SK-N-SH (cell line): ENCODE measurements at places on chromosomes 5 and 9. TPM values are rescaled to one million over a fixed set of nuclear protein-coding genes. Genes with fewer than 3 reads are reported as not detected.
A peak's percentile ranks its signal among the peaks of the same experiment; 100 is the strongest.

DNA sequence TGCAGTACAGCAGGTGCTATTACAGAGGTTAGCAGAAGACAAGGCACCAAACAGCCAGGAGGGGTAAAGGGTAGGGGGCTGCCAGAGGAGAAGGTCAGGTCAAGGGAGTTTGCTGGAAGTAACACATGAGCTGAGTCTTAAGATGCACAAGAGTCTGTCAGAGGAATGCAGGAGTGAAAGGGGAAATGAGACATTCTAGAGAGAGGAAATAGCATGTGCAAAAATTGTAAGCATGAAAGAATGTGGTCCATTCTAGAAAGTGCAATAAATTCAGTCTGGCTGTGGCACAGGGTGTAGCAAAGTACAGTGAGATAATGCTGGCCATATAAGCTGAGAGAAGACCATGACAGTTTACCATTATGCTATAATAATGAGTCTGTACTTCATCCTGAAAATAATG, 6.6 kb downstream of the GOLGA1 start:
- H3K4me1 ChIP-seq = no peaks in the 10 kb centered on the region; the same call in none of the 2 replicates
- no peak overlapping the region for H3K4me3 ChIP-seq
- H3K27me3 ChIP-seq = no peaks in the 10 kb centered on the region
- H3K36me3 ChIP-seq = peaks cover 53% of the 10 kb centered on the region
- H3K27ac ChIP-seq = no peak overlapping the region
- DNase-seq = no peak

Gene KIF4B
- 0.02 and 0.03 TPM in 2 replicates for polyA plus RNA-seq

Gene LPAR1
- polyA plus RNA-seq = 9.4 and 12.3 TPM in 2 replicates

- no peak for DNase-seq
- H3K36me3 ChIP-seq = no peaks in the 10 kb centered on the region
- no peak overlapping the region for H3K4me3 ChIP-seq
- no peaks in the 10 kb centered on the region for H3K27me3 ChIP-seq
- no peaks in the 10 kb centered on the region for H3K4me1 ChIP-seq
- no peak overlapping the region for H3K27ac ChIP-seq
Observed at GRCh38 chr9:73182928-73183327, 31.3 kb downstream of the ANXA1 start.

DNA sequence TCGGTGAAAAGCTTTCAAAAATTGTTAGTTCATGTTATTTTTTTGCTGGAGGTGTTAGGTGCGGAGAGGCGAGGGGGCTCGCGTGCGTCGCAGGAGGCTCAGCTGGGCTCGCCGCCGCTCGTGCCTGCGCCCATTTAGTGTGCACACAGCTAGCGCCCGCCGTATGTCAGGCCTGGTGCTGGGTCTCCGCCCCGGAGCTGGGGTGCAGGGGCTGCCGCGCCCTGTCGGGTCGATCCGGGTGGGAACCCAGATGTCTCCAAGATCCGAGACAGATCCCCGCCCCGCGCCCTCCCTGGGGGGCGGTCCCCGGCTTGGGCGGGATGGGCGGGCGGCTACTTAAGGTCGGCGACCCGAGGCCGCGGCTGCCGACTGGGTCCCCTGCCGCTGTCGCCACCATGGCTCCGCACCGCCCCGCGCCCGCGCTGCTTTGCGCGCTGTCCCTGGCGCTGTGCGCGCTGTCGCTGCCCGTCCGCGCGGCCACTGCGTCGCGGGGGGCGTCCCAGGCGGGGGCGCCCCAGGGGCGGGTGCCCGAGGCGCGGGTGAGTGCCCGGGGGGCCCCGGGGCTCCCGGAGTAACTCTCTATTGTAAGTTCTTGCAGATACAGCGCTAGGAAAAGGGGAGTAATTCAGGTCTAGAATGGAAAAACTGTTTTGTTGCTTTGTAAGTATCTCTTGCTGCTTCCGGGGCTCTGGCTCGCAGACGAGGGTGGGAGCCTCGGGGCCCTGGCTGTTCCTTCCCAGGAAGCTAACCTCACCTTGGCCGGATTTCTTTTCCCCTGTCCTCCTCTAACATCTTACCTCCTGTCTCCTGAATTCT, 31.7 kb downstream of the GSN start:
- H3K4me3 ChIP-seq = peak overlapping the region; percentile 50
- no peak overlapping the region for H3K27ac ChIP-seq
- H3K27me3 ChIP-seq = no peaks in the 10 kb centered on the region
- H3K36me3 ChIP-seq = no peaks in the 10 kb centered on the region
- H3K4me1 ChIP-seq = no peaks in the 10 kb centered on the region; the same call in 1 of the 2 replicates

Gene PCDHGA12
- 0.03 and 0.05 TPM in 2 replicates for polyA plus RNA-seq

Gene OSTF1
- 9.5 and 12.2 TPM in 2 replicates for polyA plus RNA-seq

Gene ARL14EPL
- not detected in 2 replicates for polyA plus RNA-seq

Gene GRIA1
- 0.35 and 0.80 TPM in 2 replicates for polyA plus RNA-seq

- no peak for DNase-seq
- H3K4me3 ChIP-seq = no peak overlapping the region
Observed at GRCh38 chr9:116558035-116558434, 129.1 kb upstream of the TRIM32 start.

DNA sequence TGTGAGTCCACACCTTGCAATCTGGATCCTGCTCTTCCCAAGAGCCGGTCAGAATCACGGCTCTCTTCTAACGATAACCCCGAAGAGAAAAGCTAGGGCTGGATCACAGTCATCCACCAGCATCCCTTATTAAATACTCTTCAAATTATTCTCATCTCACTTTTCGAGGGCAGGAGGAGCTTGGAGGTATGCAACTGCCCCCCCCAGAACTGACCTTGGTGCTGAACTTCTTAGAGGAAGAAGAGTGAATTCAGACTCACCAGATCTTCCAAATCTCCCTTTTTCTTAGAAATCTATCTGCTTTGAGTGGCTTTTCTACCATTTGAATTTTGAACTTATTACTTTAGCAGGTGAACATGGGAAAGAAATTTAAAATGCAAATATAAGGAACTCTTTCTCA, 75.7 kb downstream of the MED10 start:
- no peak overlapping the region for H3K4me3 ChIP-seq
- no peak for DNase-seq
- H3K27ac ChIP-seq = no peak overlapping the region
- H3K27me3 ChIP-seq = no peaks in the 10 kb centered on the region
- H3K4me1 ChIP-seq = no peaks in the 10 kb centered on the region

Gene KLHL3
- polyA plus RNA-seq = 3.8 and 4.9 TPM in 2 replicates

Gene C5orf63
- 3.6 and 4.9 TPM in 2 replicates for polyA plus RNA-seq

DNA sequence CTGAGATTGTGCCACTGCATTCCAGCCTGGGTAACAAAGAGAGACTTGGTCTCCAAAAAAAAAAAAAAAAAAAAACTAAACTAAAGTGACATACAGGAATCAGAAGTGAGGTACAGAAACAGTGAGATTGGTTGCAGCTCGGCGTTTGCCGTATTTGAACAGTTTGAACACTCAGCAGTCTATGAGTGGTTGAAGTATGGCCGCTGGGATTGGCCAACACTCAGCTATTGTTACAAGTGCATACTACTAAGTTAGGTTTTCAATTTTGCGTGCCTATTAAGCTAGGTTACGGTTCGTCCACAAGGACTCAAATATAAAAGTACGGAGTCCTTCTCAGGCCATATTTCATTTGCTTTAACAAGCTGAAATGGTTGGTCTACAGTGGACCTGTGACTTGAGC, 3.3 kb upstream of the TSC1 start:
- no peak for DNase-seq
- H3K4me1 ChIP-seq = peaks cover 23% of the 10 kb centered on the region
- H3K27ac ChIP-seq = no peak overlapping the region

Gene EIF4E1B
- not detected in 2 replicates for polyA plus RNA-seq

- H3K27me3 ChIP-seq = no peaks in the 10 kb centered on the region
- no peaks in the 10 kb centered on the region for H3K4me1 ChIP-seq
- H3K27ac ChIP-seq = no peak overlapping the region
- no peak for DNase-seq
Observed at GRCh38 chr9:109977521-109977920, 197.5 kb downstream of the PALM2AKAP2 start.

GRCh38 chr9:87389936-87390335, 107.7 kb upstream of the DAPK1 start:
- H3K4me1 ChIP-seq = no peaks in the 10 kb centered on the region
- no peak overlapping the region for H3K4me3 ChIP-seq
- no peaks in the 10 kb centered on the region for H3K36me3 ChIP-seq
- no peak overlapping the region for H3K27ac ChIP-seq
- H3K27me3 ChIP-seq = no peaks in the 10 kb centered on the region

Gene TAF11L7
- polyA plus RNA-seq = not detected in 2 replicates

Gene RHOBTB3
- polyA plus RNA-seq = 59.3 and 73.6 TPM in 2 replicates

DNA sequence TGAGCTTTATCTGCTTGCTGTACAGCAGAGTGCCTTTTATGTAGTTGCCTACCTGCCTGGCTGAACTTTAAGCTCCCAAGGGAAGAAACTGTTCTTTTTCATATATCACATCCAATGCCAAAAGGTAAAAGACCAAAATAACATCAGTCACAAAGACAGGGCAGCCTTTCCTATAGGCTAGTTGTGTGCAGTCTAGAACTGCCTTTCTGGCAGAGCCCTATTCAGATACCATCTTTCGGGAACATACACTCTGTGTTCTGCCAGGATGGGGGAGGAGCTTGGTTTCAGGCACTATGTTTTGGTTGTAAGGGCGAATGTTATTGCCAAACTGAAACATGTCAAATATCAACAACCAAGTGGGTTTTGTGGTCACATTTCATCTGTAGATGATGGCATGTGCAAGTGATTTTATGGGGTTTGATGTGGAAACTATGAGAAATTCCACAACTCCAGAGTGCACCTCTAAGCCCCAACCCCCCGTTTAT, 314.5 kb downstream of the ADGRV1 start:
- DNase-seq = no peak
- H3K27me3 ChIP-seq = 0 out of 2 replicates have a peak, but pooled peaks cover 6% of the 10 kb centered on the region
- no peaks in the 10 kb centered on the region for H3K4me1 ChIP-seq
